ENCODE measurements at places on chromosomes 5 and 9.
A peak's percentile ranks its signal among the peaks of the same experiment; 100 is the strongest.

DNA sequence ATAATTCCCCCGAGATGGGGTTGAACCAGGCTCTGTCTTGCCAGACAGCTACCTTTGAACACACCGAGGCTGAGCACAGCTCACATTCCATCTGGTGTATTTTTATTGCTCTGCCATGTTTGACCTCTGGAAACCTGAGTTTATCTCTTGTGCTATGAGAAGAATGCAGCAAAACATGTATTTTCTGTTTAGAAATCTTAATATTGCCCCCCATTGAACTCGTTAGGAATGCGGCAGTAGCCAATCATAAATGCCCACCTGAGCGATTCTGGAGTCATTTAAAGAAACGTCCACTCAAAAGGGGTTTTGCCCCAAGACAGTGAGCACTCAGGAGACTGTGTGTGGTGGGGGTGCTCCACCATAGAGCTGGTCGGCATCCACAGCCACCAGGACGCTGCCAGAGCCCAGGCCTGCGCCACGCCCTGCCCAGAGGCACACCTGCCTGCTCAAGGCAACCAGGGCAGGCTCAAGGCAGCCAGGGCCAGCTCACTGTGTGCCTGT, 26.9 kb downstream of the FGD3 start:
- DNase-seq, result no peak

DNA sequence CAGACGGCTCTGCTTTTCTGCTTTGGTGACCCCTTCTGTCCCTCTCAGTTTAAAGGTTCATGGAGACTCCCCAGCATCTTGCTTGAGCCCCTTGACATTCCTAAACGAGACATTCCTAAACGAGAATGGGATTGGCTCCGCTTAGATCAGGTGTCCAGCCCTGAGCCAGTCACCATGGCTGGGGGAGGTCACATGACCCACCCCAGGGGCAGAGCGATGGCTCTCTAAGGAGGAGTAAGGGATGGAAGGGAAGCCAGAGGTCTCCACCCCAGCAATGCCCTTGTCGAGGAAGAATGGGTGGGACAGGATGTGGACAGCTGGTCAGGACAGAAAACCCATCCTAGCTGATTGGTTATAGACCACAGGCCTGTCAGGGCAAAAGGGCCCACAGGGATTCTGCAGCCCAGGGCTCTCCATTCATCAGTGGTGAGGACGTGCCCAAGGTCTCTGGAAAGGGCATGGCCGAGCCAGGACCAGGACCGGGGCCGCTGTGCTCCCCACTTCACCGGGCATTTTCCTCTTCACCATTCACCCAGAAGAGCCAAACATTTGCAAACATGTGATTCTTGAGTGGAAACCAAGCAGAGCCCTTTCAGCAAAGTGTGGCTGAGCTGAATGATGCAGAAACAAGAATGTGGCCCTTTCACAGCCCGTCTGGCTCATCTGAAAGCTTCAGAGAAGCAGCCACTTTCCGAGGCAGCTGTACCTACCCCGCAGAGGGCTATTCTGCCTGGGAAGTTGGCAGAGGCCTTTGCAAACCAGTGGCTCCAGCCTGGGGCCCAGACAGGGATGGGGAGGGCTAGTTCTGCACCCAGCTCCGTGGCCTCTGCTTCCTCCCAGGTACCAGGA, 19.8 kb upstream of the AIF1L start:
- no peak for DNase-seq

DNA sequence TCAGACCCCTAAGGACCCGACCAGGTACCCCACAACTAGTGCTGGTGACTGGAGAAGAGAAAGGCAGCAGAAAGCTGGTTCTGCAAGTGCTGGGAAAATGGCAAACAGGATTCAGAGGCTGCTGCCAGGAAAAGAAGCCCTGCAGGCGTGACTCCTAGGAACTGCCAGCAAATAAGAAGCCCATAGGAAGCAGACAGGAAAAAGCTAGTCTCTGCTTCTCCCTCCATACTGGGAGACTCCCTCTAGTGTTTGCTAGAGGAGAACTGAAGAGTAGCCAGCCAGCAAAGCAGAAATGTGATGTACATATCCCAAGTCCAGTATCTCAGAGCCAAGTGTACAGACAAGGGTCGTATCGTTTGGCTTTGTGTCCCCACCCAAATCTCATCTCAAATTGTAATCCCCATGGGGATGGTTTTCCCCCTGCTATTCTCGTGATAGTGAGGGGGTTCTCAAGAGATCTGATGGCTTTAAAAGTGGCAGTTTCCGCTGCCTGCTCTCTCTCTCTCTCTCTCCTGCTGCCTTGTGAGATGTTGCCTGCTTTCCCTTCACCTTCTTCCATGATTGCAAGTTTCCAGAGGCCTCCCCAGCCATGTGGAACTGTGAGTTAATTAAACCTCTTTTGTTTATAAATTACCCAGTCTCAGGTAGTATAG, 38.1 kb upstream of the TUSC1 start:
- DNase-seq, result no peak

- no peak for DNase-seq
Observed at GRCh38 chr5:95358320-95358719, 32.8 kb upstream of the FAM81B start.

GRCh38 chr9:32326146-32326545, 58.3 kb upstream of the ACO1 start:
- DNase-seq, result no peak

DNA sequence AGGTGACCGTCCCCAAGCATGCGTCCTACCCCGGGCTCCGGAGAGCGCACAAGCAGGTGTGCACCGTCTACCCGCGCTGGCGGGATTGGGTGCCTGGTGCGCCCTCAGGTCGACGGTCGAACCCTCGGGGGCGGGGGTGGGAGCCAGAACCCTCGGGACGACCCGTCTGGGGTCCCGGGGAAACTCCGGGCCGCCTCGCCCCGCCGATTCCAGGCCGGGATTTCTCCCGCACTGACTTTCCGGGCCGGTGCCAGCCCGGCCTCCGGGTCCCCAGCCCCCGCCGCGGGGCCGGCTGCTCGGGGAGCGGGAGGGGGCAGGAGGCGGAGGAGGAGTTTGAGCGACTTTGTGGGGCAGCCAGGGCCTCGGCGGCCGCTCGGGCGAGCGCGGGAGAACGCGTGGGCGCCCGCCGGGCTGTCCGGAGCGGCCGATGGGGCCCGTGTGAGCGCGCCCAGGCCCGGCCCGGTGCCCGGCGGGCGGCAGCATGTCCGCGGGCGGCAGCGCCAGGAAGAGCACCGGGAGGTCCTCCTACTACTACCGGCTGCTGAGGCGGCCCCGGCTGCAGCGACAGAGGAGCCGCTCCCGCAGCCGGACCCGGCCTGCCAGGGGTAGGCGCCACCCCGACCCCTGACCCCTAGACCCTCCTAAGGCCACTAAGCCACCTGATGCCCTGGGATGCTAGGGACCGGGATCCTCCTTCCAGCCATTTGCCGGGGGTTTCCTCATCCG, at the start of gene DAB2IP:
Gene DAB2IP, plus strand, starts transcription at position 340 of the 726 bp plus-strand sequence. Its CDS starts 142 bp downstream, at position 482.
- no peak for DNase-seq

GRCh38 chr5:113897748-113898147, 384.3 kb downstream of the YTHDC2 start:
- DNase-seq, result no peak

DNA sequence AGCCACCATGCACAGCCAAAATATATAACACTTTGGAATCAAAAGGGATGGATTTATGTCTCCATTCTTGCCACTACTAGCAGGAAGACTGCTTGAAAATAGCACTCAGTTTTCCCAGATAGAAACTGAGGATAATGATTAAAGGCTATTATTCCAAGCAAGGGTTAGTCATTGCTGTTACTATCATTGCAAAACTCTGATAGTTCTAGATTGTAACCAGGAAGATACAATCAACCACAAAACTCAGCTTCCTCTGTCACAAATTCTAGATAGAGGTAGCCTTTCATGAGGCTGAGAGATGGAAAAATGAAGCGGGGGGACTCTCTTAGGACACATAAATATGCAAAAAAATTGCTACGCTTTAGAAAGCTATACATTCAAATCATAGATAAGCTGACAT, 3.1 kb downstream of the ANXA1 start:
- no peak for DNase-seq

DNA sequence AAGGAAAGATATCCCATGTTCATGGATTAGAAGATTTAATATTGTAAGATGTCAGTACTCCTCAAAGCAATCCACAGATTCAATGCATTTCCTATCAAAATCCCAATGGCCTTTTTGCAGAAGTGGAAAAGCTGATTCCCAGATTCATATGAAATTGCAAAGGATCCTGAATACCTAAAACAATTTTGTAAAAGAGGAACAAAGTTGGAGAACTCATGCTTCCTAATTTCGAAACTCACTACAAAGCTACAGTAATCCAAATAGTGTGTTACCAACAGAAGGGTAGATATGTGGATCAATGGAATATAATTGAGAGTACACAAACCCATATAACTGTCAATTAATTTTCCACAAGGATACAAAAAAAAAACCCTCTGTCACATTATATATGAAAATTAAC, 154.3 kb upstream of the ZNF618 start:
- DNase-seq, result no peak

DNA sequence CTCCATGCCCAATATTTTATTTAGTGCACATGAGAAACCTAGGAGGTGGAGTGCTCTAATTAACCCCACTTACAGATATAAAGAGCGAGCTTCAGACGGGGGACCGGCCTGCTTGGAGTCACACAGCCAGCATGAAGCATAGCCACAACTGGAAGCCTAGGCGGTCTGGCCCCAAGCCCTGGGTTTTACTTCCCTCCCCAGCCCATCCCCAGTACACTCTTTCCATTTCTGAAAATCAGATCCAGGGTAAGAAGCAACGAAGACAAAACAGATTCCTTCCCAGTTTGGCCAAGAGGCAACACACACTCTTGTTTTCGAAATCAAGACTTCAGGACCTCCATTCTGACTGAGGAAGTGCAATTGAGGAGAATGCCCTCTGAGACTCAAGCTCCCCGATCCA, 27.1 kb downstream of the KCNMB1 start:
- DNase-seq, result no peak

DNA sequence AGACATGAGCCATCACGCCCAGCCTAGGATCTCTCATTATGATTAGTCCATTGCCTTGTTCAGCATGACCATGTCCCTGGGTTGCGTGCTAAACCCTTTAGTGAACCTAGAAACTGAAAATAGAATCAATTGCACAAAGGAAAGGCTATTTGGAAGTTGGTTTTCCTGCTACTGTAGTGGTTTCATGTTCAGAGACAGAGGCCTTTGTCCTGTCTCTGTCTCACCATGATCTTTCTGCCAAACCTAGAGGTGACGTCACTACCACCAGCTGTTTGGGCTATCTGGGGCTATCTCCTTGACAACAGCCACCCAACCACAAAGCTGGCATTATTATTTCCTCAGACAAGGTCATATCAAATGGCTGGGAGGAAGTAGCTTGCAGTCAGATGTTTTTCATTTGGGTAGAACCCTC, 4.0 kb upstream of the CDK5RAP2 start:
- no peak for DNase-seq

GRCh38 chr5:122322801-122323548, 10.9 kb downstream of the SNCAIP start:
- DNase-seq, result no peak

DNA sequence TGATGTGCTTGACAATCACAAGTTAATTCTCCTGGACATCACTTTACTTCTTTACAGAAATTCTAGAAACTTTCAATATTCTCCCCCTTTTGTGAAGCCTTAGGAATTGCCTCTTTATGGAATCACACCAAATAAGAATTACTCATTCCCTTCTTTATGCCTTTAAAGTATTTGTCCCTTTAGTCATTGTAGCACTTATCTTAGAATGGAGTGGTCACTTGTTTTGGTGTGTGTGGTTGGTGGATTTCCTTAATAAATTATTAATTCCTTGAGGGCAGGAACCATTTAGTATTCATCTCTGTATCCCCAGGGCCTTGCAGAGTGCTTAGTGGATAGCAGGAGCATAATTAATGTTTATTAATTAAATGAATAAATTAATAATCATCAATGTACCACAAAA, 307.0 kb downstream of the ARRDC3 start:
- DNase-seq, result no peak

DNA sequence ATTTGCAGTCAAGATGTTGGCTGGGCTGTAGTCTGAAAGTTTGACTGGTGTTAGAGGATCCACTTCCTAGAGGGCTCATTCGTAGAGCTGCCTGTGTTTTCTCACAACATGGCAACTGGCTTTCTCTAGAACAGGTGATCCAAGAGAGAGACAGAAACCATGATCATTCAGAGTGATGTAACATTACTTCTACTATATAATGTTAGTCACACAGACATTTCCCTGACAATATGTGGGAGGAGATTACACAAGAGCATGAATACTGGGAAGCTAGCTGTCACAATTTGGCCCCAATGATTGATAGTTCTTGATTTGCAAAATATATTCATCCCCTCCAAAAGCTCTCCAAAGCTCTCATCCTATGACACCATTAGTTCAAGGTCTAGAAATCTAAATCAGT, 10.9 kb upstream of the TMEM161B start:
- no peak for DNase-seq

DNA sequence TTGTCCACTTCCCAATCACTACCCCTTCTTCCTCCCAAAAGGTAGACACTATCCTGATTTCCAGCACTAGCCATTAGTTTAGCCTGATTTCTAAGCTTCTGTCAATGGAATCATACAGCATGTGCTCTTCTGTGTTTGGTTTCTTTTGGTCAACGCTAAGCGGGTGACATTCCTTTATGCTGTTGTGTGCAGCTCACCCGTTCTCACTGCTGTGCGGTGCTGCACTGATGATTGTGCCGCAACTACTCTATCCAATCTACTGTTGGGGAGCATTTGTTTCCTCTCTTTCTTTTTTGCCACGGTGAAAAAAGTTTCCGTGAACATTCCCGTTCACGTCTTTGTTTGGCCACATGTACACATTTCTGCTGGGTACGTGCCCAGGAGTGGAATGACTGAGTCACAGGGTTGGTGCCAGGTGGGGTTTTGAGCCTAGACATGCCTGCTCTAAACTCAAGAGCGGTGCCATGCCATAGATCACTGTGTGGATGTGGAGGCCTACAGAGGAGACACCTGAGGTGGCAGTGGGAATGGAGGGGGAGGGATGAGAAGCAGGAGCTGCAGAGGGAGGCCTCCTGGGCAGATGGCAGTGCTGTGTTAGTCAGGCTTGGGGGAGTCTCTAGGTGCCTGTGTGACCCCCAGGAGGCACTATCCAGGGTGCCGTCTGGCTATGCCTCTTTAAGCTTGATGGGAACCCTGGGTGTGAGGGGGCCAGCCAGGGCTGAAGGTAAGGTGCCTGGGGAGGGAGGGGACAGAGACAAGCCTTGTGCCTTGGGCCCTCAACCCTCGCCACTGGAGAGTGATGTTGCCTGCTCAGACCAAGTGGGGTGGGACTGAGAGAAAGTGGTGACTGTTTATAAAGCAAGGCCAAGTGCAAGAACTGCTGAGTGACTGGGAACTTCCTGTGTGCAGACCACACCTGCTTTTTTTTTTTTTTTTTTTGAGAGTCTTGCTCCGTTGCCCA, 11.4 kb upstream of the ANKRD33B start:
- no peak for DNase-seq

GRCh38 chr5:135551593-135552447, 16.1 kb upstream of the NEUROG1 start:
- peak; percentile 61 for DNase-seq

All from stimulated activated CD4-positive, alpha-beta T cell treated with anti-CD3 and anti-CD28 coated beads, Interleukin-2, amount 100 ng/mL, for 48 hours (primary cell).